SJCRH30 (cell line): ENCODE measurements at places on chromosomes 11 and 22. TPM values are rescaled to one million over a fixed set of nuclear protein-coding genes. Genes with fewer than 3 reads are reported as not detected.

- peak; percentile 97 for DNase-seq
These were observed at the start of gene P2RX6 for GRCh38 chr22:21014726-21015465. P2RX6 (plus strand) TSS chr22:21015165; CDS start chr22:21015175, 10 bp downstream.

GRCh38 chr11:117228091-117228490 lies 3.8 kb downstream of the PCSK7 start:
- DNase-seq = no peak

- DNase-seq = peak; percentile 69
These were observed 56.7 kb upstream of the CRTAM start for GRCh38 chr11:122781378-122782195.

- DNase-seq = no peak
These were observed 375.1 kb downstream of the BUD13 start for GRCh38 chr11:116397602-116398084.

- DNase-seq = no peak
These were observed 12.1 kb downstream of the CPSF7 start for GRCh38 chr11:61417670-61418069.

GRCh38 chr11:62559204-62559603 lies 12.6 kb upstream of the AHNAK start:
- no peak for DNase-seq

DNA sequence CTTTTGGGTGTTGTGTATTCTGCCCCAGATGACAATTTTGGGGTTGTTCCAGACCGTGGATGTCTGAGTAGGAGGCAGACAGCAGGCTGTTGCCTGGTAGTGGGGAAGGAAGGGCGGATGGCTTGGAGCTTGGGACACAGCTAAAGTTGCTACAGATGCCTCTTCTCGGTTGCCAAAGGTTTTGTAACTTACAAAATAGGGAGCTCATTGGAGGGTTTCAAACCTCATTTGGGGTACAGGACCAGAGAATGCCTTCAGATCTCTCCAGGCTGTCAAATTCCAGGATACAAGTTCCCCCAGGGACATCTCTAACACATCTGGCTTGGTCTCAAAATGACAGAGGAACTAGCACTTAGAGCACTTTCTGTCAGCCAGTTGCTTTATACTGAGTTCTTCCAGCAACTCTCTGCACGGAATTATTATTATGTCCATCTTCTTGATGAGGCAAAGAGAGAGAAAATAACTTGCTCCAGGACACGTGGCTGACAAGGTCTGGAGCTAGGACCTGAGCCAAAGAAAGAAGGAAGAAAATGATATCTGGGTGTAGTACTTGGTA lies 56.0 kb downstream of the SLC1A2 start:
- DNase-seq = no peak

- DNase-seq = peak; percentile 70
These were observed 37.0 kb upstream of the DNAJB7 start for GRCh38 chr22:40898850-40899357.

- DNase-seq = no peak
These were observed 30.6 kb upstream of the ATXN10 start for GRCh38 chr22:45640941-45641621.

The CHRM1 gene
- total RNA-seq = not detected in 2 replicates

DNA sequence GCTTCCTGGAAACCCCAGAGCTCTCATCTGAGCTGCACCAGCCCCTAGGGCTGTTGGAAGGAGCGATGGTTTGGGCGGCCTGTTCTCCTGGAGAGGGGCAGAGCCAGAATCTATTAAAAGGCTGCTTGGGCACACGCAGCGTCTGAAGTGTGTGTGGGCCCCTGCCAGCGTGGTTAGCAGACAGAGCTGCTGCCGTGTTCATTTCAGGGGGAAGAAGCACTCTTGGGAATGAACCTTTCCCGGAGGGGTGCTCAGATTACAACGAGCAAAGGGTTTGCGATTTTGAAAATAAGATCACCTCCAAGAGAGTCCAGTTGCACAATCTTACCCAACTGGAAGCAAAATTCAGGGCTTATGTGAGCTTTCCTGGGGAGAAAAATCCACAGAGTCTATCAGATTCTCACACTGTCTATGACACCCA lies 12.9 kb downstream of the ANO1 start:
- DNase-seq = no peak

- DNase-seq = no peak
These were observed 55.9 kb upstream of the CCDC188 start for GRCh38 chr22:20206709-20207215.

The CNIH2 gene
- total RNA-seq = 4.5 and 5.8 TPM in 2 replicates

The GUCY1A2 gene
- total RNA-seq = 0.57 and 0.58 TPM in 2 replicates

The MFRP gene
- not detected in 2 replicates for total RNA-seq

The NKAPD1 gene
- 19.5 and 22.9 TPM in 2 replicates for total RNA-seq

The PTPMT1 gene
- 47.9 and 53.3 TPM in 2 replicates for total RNA-seq

The YPEL1 gene
- 3.2 and 4.0 TPM in 2 replicates for total RNA-seq

The ALDH3B2 gene
- not detected in 2 replicates for total RNA-seq

The THY1 gene
- total RNA-seq = 2.5 and 3.8 TPM in 2 replicates

- no peak for DNase-seq
These were observed 109.4 kb downstream of the LDLRAD3 start for GRCh38 chr11:36053281-36053680.

DNA sequence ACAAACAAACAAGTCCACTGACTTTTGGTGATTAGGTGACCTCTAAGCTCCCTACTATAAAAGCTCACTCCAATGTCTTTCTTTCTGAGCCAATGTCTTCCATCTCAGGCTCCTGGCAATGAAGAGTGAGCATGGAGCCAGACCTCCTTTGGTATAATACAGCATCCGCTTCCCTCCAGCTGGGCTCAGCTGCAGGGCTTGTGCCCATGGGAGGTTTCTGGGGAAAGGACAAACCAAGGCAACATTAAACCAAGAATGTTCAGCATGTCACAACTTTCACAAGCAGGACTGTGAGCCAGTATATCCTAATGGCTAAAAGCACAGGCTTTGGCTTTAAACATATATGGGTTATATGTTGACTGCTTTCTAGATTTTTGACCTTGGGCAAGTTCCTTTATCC lies 58.8 kb downstream of the EHF start:
- DNase-seq = no peak

GRCh38 chr22:48842976-48843375 lies 984.7 kb downstream of the BRD1 start:
- DNase-seq = no peak

- no peak for DNase-seq
These were observed 72.5 kb downstream of the GLYATL1 start for GRCh38 chr11:59011655-59012397.

GRCh38 chr11:133582326-133582725 lies 50.0 kb upstream of the OPCML start:
- no peak for DNase-seq

GRCh38 chr11:132154781-132155180 lies 784.4 kb downstream of the NTM start:
- no peak for DNase-seq

GRCh38 chr11:11620173-11620920 lies 1.5 kb downstream of the GALNT18 start:
- peak; percentile 32 for DNase-seq

DNA sequence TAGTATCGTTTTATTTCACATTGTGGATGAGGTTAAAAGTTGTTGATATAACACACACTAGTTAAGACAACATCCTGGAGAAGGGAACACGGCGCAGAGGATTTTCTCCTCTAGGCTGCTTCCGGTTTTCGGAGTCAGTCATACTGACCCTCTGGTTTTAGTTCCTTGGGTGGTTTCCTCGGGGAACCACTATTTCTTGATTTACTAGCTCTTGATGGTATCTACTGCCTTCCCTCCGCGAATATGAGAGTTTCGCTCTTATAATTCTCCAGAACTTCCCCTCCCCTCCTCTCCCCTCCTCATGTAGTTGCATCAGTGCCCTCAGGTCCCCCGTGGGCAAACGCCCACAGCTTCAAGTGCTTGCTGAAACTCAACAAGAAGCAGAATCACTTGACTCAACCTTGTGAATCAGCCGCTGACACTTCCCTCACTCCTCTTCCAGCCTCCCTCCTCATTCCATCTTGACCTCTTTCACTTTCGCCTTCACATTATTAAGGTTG lies 15.9 kb upstream of the APOBEC3A start:
- no peak for DNase-seq

GRCh38 chr22:19661156-19661555 lies 53.1 kb upstream of the SEPTIN5 start:
- no peak for DNase-seq

DNA sequence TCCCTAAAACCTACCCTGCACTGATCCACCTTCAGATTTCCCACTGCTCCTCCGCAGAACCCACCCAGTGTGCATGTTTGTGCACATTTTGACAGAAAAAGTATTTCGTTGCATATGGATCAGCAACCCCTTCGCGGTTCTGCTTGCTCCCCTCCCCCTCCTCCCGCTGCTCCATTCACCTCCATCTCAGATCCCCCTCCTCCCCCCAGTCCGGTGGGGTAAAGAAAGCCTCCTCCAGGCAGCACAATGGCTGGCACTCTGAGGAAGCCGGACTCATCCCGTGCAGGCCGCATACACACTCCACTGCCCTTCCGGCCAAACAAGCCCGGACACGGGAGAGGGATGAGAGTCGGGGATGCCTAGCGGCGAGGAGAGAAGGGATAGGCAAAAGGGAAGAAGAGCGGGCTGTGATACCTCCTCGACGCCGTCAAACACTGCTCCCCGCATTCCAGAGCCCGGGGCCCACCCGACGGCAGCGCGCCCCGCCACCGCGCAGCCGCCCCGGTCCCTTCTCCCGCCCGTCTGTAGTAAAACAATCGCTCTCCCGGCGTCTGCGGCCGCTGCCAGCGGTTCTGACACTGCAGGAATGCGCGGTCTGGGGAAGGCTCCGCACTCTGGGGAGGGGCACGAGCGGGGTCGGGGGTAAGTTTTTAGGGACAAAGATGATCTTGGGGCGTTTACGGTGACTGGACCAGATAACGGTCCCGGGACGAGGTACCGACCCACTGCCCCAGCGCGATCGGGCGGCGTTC lies 915 bp downstream of the FEZ1 start:
- no peak for DNase-seq

GRCh38 chr11:128533472-128533871 lies 53.9 kb downstream of the ETS1 start:
- DNase-seq = no peak

GRCh38 chr22:36160499-36160942 lies at the start of gene APOL3:
APOL3 (minus strand) TSS chr22:36160755; CDS start chr22:36149055, 11,700 bp downstream.
- no peak for DNase-seq

The OR2D2 gene
- not detected in 2 replicates for total RNA-seq

DNA sequence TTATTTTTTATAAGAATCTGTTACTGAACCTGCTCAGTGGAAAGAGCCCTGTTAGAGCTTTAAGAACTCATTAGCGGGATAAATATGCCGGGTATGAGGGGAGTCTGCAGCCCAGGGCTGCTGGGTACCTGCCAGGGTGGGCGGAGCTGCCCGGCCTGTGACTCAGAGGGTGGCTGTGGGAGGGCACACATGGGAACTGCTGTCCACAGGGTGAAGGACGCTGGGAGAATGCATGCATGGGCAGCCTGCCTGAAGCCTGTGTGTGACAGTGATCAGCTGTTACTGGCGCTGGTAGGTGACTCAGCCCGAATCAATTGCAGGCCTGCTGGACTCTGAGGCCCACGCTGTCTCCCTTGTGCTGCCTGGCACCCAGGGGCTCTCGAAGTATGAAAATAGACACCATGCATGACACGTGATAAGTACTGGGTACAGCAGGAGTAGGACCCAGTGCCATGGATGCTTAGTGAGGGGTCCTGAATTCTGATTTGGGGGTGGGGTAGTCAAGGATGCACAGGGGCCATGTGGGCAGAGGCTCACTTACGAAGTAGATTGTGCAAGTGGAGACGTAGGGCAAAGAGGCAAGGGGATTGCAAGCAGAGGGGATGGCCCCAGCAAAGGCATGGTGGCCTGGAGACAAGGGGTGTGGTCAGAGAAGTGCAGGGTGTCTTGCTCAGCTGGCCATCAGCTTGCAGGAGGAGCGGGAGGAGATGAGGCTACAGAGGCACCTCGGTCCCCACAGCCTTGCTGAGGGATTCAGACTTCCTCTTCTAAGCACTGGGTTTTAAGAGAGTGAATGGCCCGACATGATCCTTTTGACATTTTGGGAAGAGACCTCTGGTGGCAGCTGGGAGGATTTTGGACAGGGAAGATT lies 36.5 kb downstream of the GRIK4 start:
- DNase-seq = peak; percentile 79

The CATSPER1 gene
- 0.24 and 0.51 TPM in 2 replicates for total RNA-seq

DNA sequence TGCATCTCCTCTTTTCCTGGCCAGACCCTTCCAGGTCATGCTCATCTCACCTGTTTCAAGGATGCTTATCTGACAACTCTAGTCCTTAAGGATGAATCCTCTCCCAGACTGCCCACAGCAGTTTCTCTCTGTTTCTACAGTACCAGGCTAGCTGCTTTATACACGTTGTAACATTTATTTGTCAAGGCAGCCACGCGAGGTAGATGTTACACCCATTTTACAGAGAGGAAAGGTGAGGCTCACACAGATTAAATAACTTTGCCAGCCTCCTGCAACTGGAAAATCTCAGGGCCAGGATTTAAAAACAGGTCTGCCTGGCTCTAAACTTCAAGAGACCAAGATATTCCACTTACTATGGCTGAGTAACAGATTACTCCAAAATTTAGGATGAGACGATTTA lies 45.7 kb upstream of the E2F8 start:
- no peak for DNase-seq

GRCh38 chr11:134049303-134049702 lies 19.6 kb upstream of the JAM3 start:
- no peak for DNase-seq

DNA sequence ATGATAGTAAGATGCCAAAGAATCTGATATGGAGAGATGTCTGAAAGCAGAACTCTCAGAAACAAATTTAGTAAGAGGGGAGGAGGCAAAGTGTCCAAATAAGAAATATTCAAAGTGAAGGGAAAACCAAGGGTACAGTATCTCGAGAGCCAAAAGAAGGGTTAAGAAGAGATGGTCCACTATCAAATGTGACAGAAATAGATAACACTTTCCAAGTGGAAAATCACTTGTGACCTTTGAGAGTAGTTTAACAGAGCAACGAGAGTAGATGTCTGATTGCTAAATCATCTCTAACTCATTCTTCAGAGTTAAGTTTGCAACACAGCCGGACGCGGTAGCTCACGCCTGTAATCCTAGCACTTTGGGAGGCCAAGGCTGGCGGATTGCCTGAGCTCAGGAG lies 4.3 kb upstream of the BUD13 start:
- DNase-seq = no peak

The ATG13 gene
- total RNA-seq = 77.4 and 83.6 TPM in 2 replicates

The ST14 gene
- 0.10 TPM in 1 of 2 replicates, not detected in the other for total RNA-seq
